Skin of body (tissue), 3 donors: ENCODE measurements at places on chromosomes 4 and X. TPM values are rescaled to one million over a fixed set of nuclear protein-coding genes. Genes with fewer than 3 reads are reported as not detected.

The TLR8 gene
- total RNA-seq = 2.1 TPM

The MAGED4 gene
- 18.0 TPM for total RNA-seq

The CPZ gene
- total RNA-seq = 14.1 TPM

The PRDM5 gene
- total RNA-seq = 37.0 TPM

The TMSB15C gene
- 7.6 TPM for total RNA-seq

The TCEAL6 gene
- not detected for total RNA-seq

The CSAG1 gene
- not detected for total RNA-seq

The CCDC160 gene
- total RNA-seq = 0.20 TPM

The TCEAL5 gene
- total RNA-seq = 1.1 TPM

The CNGA1 gene
- total RNA-seq = 3.4 TPM

The AMOT gene
- 18.7 TPM for total RNA-seq

The FSTL5 gene
- total RNA-seq = 4.9 TPM

The ACE2 gene
- not detected for total RNA-seq

The S100P gene
- total RNA-seq = 26.0 TPM

The ESX1 gene
- total RNA-seq = not detected
